ENCODE measurements at places on chromosomes 11 and 22. TPM values are rescaled to one million over a fixed set of nuclear protein-coding genes. Genes with fewer than 3 reads are reported as not detected.

Gene OR5B21
- total RNA-seq: not detected

- DNase-seq: no peak
Measured at GRCh38 chr11:71223081-71223405, 29.3 kb downstream of the SHANK2 start.

GRCh38 chr22:42414021-42414420 lies 18.2 kb downstream of the NFAM1 start:
- DNase-seq: no peak

DNA sequence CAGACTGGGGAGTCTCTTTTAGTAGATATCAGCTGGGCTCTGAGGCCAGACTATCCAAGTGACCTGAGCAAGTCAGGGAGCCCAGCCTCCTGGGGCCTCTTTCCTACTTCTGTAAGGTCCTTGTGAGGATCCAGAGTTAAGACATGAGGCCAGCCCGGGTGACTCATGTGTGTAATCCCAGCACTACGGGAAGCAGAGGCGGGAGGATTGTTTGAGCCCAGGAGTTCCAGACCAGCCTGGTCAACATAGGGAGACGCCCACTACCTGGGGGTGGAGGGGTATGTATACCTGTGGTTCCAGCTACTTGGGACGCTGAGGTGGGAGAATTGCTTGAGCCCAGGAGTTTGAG lies 36.9 kb upstream of the POLA2 start:
- DNase-seq: no peak

Measured in left lung (tissue), 14 donors.